ENCODE measurements at places on chromosomes 11 and 22.

GRCh38 chr22:19128946-19129727 is 2.0 kb upstream of the TSSK2 start:
- DNase-seq: no peak

DNA sequence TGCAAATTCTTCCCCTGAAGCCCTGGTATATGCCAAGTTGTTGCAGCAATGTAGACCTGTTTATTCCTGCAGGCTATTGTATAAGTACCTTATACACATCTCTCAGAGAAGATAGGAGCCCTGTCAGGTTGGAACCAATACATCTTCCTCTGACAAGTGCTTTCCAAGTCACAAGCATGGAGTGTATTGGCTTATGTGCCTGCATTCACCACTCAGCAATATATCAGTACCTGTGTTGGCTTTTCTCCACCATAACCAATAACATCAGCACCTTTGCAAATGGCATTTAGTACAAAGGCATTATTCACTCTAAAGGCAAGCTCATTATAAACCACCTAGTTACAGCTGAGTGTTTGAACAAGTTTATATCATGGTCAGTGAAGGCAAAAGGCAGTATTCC is 611.7 kb upstream of the CNTN5 start:
- no peak for DNase-seq

- DNase-seq: no peak
These were observed 16.2 kb downstream of the API5 start for GRCh38 chr11:43327987-43328386.

DNA sequence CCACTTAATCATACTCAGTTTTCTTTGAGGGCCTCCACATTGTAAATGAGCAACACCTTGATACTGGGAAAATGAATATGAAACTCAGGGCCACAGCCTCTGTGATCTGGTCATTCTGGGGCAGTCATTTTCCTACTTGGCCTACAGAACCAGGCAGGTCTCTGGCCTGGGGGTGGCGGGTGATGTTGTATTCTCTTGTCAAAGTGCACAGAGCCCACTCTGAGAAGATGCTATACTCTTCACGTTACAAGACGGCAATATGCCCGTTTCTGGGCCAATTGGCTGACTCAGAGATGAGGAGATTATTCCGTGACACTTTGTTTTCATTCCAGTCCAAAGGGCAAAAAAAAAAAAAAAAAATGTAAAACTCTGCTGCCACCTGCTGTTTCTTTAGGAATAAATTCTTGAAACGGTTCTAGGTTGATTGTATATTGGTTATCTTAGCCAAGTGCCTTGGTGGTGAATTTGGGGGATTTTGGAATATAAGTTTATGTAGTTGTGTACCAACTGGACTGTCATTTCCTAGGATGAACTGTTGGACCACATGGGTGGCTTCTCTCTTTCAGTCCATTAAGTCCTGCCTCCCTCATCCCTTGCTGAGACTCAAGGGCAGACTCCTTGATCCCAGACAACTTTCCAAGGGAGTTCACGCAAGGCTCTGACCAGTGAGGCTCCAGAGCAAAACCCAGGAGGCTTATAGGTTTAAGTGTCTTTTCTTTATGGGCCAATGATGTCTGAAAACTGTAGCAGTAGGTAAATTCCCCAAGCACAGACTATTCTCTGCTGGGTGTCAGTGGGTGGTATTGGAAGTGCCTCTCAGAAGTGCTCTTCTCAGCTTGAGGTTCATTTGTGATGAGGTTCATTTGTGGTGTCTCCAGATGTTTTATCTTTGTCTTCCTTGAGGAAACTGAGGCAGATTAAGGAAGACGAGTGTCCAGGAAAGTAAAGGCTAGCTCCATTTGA is 18.2 kb downstream of the ADM start:
- peak; percentile 50 for DNase-seq

- no peak for DNase-seq
These were observed 57.6 kb downstream of the NRXN2 start for GRCh38 chr11:64665411-64665821.

DNA sequence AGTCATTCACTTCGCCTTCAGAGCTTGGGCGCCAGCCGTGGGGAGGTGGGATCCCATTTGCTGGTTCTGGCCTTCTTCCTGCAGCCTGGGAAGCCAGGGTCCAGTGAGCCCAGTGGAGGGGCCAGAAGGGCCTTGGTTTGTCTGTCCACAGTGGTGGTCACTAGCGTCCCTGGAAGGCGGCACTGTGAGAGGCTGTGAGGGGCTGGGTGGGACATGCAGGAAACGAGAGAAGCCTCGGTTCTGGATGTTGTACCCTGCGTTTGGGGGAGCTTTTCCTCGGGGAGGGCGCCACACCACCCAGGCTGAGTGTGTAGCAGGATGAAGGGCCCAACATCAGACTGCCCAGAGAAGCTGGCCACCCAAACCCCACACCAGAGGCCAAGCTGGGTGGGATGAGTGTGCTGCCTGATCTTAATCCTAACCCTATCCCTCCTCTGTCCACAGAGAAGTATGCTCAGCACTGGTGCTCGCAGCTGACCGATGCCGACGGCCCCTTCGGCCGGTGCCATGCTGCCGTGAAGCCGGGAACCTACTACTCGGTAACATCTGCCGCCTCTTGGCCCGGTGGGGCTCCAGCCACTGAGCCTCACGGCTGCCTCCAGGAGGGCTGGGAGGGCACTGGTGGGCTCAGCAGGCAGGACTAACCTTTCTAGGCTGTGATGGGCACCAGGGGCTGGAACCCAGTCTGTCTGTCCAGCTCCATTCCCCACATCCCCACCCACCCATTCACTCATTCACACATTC is 14.4 kb downstream of the MUC5AC start:
- no peak for DNase-seq

All from activated naive CD8-positive, alpha-beta T cell treated with anti-CD3 and anti-CD28 coated beads for 36 hours (primary cell).